Activated T-cell treated with anti-CD3 and anti-CD28 coated beads, Interleukin-2, amount 50 U/mL, for 1 hour (primary cell): ENCODE measurements at places on chromosomes 1 and 21.

- DNase-seq: no peak
These were observed 21.4 kb upstream of the NADK start for GRCh38 chr1:1799716-1800115.

GRCh38 chr1:101237229-101237837 lies 514 bp downstream of the S1PR1 start:
- DNase-seq: peak; percentile 38

- no peak for DNase-seq
These were observed 21.3 kb upstream of the PHTF1 start for GRCh38 chr1:113780374-113781146.

DNA sequence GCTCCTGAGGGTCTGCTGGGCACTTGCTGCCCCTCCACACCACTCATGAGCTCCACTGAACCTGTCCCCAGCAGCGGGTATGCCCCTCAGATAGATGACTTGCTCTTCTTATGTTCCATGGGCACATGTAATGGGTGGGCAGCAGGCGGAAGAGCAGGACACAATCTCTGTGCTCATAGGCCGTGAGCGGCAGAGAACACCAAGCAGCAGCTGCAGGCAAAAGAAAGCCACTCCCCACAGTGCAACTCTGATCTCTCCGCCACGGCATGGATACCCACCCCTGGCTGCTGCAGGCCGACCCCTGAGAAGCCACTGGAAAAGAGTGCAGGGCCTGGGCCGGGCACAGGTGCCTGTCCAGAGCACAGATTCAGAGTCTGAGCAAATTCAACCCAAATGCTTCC lies 135.2 kb upstream of the RUNX3 start:
- DNase-seq: no peak

GRCh38 chr1:159923203-159924024 lies 1.9 kb downstream of the TAGLN2 start:
- peak; percentile 88 for DNase-seq

DNA sequence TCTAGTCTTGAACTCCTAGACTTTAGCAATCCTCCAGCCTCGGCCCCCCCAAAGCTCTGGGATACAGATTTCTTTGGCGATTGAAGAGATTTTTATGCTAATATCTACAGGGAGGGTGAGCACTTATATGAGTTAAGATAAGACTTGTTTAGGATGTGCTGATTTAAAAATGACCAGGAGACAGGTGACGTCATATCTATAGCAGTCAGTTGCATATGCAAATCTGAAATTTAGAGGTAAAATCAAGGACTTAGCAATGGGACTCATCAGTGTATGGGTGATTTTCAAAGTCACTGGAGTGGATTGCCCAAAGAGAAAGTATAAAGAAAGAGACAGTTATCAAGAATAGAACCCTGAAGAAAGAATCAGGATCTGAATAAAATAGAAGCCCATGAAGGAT lies 394.5 kb downstream of the ADGRL2 start:
- no peak for DNase-seq

DNA sequence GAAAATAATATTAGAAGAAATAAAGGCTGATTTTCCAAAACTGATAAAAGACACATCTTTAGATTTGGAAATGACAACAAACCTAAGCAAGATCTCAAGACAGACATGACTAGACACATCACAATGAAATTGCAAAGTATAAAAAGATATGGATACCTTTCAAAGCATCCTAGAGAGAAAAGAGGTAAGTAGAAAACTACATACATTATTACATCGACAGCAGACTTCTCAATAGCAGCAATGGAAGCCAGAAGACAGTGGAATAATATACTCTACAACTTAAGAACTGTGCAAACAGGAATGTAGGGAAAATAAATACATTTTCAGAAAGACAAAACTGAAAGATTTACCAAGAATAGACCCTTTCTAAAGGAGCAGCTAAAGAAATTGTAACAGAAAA lies 50.2 kb downstream of the DENND1B start:
- no peak for DNase-seq

- DNase-seq: no peak
These were observed 36.7 kb upstream of the IL20 start for GRCh38 chr1:206828765-206829164.

DNA sequence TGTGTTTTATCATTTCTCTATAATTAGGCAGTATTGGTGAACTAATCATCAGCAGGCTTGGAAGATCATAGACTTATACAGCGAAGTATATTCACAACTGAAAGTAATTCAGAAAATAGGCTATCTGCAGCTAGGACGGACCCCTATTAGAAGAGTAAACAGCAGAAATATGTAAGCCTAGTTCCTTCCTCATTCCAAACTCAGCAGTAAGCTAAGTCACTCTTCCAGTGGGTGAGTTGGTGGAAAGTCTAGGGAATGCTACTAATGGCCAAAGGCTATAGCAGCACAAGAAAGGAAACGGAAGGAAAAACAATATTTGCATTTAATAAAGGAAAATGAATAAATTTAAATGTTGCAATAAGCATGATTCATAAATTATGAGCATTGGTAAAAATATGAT lies 918.1 kb upstream of the TMPRSS15 start:
- DNase-seq: no peak

GRCh38 chr1:227541796-227542152 lies 21.6 kb upstream of the ZNF678 start:
- DNase-seq: no peak

- DNase-seq: no peak
These were observed 5.8 kb upstream of the TGFB2 start for GRCh38 chr1:218339267-218339831.

GRCh38 chr1:71640998-71641397 lies 560.2 kb upstream of the ZRANB2 start:
- no peak for DNase-seq

- DNase-seq: no peak
These were observed 68.3 kb downstream of the DHRS3 start for GRCh38 chr1:12549460-12550349.

- DNase-seq: no peak
These were observed 428.8 kb downstream of the SMYD3 start for GRCh38 chr1:246078126-246078887.

DNA sequence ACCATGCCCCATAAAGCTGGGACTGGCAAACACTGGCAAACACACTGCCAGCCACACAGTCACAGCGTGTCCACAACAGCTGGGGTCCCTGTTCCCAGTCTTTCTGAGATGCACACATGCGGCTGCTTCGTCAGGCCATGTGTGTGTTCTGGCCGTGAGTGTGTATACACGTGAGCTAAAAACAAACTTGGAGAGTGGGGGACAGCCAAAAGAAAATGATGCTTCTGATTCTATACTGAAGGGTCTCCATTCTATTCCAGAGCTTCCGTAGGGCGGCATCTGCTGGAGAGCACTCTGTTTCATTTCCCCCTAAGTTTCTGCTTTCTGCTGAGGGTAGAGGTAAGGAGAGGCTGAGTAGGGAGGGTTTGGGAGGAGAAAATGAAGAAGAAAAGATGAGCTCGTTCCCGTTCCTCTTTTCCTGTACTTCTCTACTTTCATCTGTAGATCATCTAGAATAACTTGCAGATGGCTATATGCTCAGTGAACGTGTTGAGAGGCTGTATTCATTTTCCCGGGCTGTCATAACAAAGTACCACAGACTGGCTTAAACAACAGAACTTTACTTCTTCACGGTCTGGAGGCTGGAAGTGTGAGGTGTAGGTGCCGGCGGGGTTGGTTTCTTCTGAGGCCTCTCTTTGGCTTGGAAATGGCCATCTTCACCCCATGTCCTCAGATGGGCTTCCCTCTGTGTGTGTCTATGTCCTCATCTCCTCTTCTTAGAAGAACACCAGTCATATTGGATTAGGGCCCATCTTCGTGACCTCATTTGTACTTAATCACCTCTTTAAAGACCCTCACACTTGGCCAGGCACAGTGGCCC lies 151.6 kb downstream of the TOMM20 start:
- no peak for DNase-seq
